MCF 10A (cell line): ENCODE measurements at places on chromosomes 4 and X. TPM values are rescaled to one million over a fixed set of nuclear protein-coding genes. Genes with fewer than 3 reads are reported as not detected.

SLC25A4 gene
- total RNA-seq: 18.8 and 18.9 TPM in 2 replicates

- H3K4me1 ChIP-seq: no peaks in the 10 kb centered on the region
- H3K27ac ChIP-seq: no peak overlapping the region
These were observed 44.4 kb downstream of the IL13RA2 start for GRCh38 chrX:114973013-114973412.

DNA sequence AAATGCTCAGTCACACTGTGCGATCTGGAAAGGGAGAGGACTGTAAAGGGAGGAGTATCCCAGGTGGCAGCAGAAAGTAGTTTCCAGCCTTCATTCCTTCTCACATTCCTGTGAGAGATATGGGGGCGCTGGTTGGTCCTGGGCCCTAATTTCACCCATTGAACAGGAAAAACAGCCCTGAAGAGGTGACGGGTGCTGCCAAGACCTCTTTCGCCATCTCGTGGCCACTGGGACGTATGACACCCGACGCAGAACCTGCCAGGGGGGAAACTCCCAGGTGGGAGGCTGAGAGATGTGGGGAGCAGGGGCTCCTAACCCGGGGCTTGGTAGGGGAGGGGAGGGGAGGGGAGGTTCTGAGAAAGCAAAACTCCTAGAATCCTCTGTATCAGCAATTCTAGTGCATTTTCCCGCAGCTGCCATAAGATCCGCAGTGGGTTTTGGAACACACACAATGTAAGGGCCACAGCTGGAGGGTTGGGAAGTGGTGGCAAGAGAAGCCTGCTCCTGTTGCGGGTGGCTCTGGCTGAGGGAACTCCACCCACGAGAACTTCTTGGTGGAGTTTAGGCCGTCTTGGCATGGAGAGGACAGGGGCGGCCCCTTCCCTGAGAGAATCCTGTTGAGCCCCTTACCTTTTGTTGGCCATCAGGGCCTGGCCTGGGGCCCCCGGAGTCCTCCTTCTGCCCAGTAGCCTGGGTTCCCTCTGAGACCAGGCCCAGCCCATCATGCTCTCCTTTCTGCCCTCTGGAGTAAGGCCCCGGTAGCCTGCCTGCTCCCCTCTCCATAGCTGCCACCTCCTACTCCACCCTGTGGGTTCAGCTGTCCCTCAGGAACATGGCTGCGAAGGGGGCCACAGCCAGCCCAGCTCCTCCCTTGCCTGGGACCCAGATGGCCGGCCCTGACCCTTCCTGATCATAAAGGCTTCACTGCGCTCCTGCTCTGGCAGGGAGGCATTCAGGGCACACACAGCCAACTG lies 134.1 kb downstream of the OR13H1 start:
- peaks cover 58% of the 10 kb centered on the region for H3K27me3 ChIP-seq
- no peaks in the 10 kb centered on the region for H3K4me1 ChIP-seq
- DNase-seq: peak; percentile 58
- H3K27ac ChIP-seq: no peak overlapping the region
- no peaks in the 10 kb centered on the region for H3K36me3 ChIP-seq
- H3K4me3 ChIP-seq: no peak overlapping the region

CD38 gene
- not detected in 2 replicates for total RNA-seq

GRCh38 chr4:36316607-36317006 lies 35.2 kb downstream of the DTHD1 start:
- H3K36me3 ChIP-seq: peaks cover 5% of the 10 kb centered on the region
- H3K4me3 ChIP-seq: no peak overlapping the region
- no peaks in the 10 kb centered on the region for H3K27me3 ChIP-seq
- no peak overlapping the region for H3K27ac ChIP-seq
- no peaks in the 10 kb centered on the region for H3K4me1 ChIP-seq

DNA sequence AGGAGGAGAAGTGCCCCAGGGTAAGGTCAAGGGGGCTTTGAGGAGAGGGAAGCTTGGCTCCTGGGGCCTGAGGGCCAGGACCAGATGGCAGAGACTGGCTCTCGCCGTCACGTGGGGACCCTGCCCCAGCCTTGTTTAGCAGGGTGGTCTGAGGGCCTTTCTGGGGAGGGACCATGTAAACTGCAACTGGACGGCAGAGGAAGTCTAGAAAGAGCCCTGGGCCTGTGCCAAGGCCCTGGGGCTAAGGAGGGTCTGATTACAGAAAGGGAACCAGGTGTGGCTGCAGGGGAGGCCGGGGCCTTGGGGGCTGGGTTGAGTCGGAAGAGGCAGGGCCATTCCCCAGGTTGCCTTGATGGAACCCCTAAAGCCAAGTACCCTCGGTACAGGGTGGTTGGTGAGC lies 1.8 kb upstream of the HGFAC start:
- H3K27ac ChIP-seq: no peak overlapping the region
- no peaks in the 10 kb centered on the region for H3K36me3 ChIP-seq
- H3K27me3 ChIP-seq: no peaks in the 10 kb centered on the region
- peaks cover 20% of the 10 kb centered on the region for H3K4me1 ChIP-seq

- no peaks in the 10 kb centered on the region for H3K27me3 ChIP-seq
- no peak overlapping the region for H3K4me3 ChIP-seq
- H3K4me1 ChIP-seq: peaks cover 7% of the 10 kb centered on the region
- DNase-seq: no peak
- H3K36me3 ChIP-seq: no peaks in the 10 kb centered on the region
These were observed 545.6 kb upstream of the LCORL start for GRCh38 chr4:18566970-18567799.

- H3K4me3 ChIP-seq: no peak overlapping the region
- DNase-seq: no peak
- H3K27ac ChIP-seq: no peak overlapping the region
- H3K4me1 ChIP-seq: no peaks in the 10 kb centered on the region
These were observed 306.7 kb downstream of the GBA3 start for GRCh38 chr4:22999419-22999818.

GRCh38 chr4:1759170-1759817 lies 33.8 kb upstream of the FGFR3 start:
- no peaks in the 10 kb centered on the region for H3K36me3 ChIP-seq
- H3K27ac ChIP-seq: no peak overlapping the region
- no peaks in the 10 kb centered on the region for H3K27me3 ChIP-seq
- H3K4me3 ChIP-seq: no peak overlapping the region
- peaks cover 6% of the 10 kb centered on the region for H3K4me1 ChIP-seq
- DNase-seq: no peak

DNA sequence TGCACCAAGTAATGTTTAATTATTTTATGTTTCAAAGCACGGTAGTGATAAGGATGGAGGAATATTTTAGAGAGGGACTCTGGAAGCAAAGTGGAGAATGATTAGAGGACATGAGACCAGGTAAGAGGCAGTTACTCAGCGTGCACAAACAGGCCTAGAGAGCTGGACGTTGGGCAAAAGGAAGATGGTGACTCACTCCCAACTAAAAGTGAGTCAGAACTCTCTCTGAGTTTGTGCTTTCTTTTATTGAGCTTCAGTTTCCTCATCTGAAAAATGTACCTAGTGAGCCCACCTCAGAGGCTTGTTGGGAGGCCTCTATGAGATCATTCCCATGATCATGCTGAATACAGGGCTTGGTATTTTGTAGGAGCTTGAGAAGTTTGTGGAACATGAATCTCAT lies 1.6 kb upstream of the ZC4H2 start:
- no peaks in the 10 kb centered on the region for H3K27me3 ChIP-seq
- DNase-seq: peak; percentile 70
- H3K27ac ChIP-seq: no peak overlapping the region
- no peak overlapping the region for H3K4me3 ChIP-seq

FRG2 gene
- total RNA-seq: not detected in 2 replicates

DNA sequence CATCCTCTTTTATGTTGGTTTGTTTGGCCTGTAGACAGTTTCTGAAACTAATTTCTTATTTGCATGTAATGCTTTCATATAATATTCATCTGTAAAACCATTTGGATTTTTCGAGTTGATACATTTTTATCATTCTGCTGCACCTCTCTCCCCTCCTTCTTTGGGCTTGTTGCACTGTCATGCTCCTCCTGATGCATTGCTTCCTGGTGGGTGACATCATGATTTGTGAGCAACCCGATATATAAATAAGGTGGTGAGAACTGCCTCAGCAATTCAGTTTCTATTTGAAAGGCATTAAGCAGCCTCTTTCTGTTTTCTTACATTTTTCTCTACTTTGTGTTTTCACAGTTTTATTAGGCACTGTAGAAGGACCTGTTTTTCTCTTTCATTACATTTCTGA lies 515.7 kb downstream of the RPA4 start:
- H3K4me3 ChIP-seq: no peak overlapping the region
- no peaks in the 10 kb centered on the region for H3K36me3 ChIP-seq
- peaks cover 6% of the 10 kb centered on the region for H3K4me1 ChIP-seq
- peak; percentile 27 for DNase-seq
- H3K27me3 ChIP-seq: peaks cover 44% of the 10 kb centered on the region

- H3K4me1 ChIP-seq: no peaks in the 10 kb centered on the region
- H3K27ac ChIP-seq: no peak overlapping the region
- H3K27me3 ChIP-seq: no peaks in the 10 kb centered on the region
- H3K36me3 ChIP-seq: no peaks in the 10 kb centered on the region
These were observed 624.7 kb upstream of the ZFP42 start for GRCh38 chr4:187370918-187371317.

XAGE2 gene
- not detected in 2 replicates for total RNA-seq

CAPN6 gene
- total RNA-seq: 0.37 TPM in 1 of 2 replicates, not detected in the other

DNA sequence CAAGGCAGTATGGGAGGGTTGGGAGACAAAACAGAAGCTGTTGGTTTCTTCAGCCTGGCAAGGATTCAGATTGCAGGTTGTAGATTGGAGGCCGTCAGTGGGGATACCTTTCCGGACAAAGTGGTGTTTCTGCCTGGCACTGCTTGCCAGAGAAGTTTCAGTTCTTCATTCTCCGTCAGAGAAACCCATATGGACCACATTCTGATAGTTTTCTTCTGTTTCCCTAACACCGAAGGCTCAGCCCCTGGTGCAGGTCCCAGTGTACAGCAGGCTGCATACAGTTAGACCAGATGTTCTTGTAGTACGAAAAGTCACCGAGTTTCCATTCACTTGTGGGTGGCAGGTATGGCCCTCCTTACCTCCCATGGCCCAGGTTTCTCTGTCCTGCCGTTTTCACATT lies 107.3 kb downstream of the PTTG2 start:
- H3K4me1 ChIP-seq: peaks cover 7% of the 10 kb centered on the region
- H3K27me3 ChIP-seq: no peaks in the 10 kb centered on the region
- no peak overlapping the region for H3K4me3 ChIP-seq

GRCh38 chr4:3234171-3235029 lies 14.6 kb upstream of the MSANTD1 start:
- no peak overlapping the region for H3K4me3 ChIP-seq
- no peak for DNase-seq
- no peaks in the 10 kb centered on the region for H3K27me3 ChIP-seq

DNA sequence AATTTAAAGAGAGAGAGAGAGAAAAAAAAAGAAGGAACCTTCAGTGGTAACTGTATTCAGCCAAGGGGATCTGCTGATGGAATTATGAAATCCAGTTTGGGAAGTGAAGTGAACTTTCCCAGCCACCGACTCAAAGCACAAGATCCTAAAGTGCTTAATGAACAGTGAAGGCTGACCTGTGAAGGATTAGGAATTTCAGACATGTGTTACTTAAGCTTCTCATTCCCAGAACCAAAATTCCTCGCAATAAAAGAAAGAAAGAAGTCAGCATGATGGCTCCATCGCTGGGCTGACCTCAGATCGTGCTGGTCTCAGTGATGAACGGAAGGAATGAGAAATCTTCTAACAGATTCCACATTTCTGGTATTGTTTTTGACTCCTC lies 135.2 kb downstream of the ARSF start:
- H3K27ac ChIP-seq: peak overlapping the region; percentile 84
- H3K27me3 ChIP-seq: no peaks in the 10 kb centered on the region
- H3K4me3 ChIP-seq: peak overlapping the region; percentile 55
- peaks cover 25% of the 10 kb centered on the region for H3K4me1 ChIP-seq
- DNase-seq: no peak

- no peaks in the 10 kb centered on the region for H3K4me1 ChIP-seq
- no peak overlapping the region for H3K4me3 ChIP-seq
- DNase-seq: no peak
These were observed 127.4 kb downstream of the HMX1 start for GRCh38 chr4:8744083-8744805.

DNA sequence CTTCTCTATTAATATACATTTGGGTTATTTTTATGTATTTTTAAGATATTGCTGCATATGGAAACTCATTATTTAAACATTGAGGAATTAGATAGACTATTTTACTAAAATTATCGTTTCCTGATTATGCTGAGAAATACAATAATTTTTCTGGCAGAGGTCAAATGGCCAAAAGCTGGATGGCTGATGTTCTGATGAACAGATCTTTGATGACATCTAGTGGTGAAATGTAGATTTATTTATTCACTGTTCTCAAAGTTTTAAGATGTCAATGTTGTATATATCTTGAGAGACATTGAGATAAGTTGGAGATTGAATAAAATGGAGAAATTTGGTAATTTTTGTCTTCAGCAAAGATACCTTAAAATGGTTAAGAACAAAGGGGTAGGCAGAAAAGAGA lies 96.2 kb downstream of the UGT8 start:
- peaks cover 25% of the 10 kb centered on the region for H3K27me3 ChIP-seq
- peak; percentile 49 for DNase-seq
- H3K36me3 ChIP-seq: no peaks in the 10 kb centered on the region
- no peak overlapping the region for H3K27ac ChIP-seq
- H3K4me1 ChIP-seq: no peaks in the 10 kb centered on the region

EPGN gene
- 96.9 and 129 TPM in 2 replicates for total RNA-seq

- H3K27ac ChIP-seq: peak overlapping the region; percentile 76
- H3K4me1 ChIP-seq: peaks cover 15% of the 10 kb centered on the region
- no peaks in the 10 kb centered on the region for H3K36me3 ChIP-seq
- H3K27me3 ChIP-seq: no peaks in the 10 kb centered on the region
These were observed 13.2 kb upstream of the CLDN24 start for GRCh38 chr4:183335369-183335940.

ACE2 gene
- total RNA-seq: not detected in 2 replicates

GRCh38 chrX:53357799-53358530 lies 64.5 kb downstream of the SMC1A start:
- H3K36me3 ChIP-seq: peaks cover 4% of the 10 kb centered on the region
- H3K27me3 ChIP-seq: peaks cover 61% of the 10 kb centered on the region
- no peaks in the 10 kb centered on the region for H3K4me1 ChIP-seq
- DNase-seq: no peak

DNA sequence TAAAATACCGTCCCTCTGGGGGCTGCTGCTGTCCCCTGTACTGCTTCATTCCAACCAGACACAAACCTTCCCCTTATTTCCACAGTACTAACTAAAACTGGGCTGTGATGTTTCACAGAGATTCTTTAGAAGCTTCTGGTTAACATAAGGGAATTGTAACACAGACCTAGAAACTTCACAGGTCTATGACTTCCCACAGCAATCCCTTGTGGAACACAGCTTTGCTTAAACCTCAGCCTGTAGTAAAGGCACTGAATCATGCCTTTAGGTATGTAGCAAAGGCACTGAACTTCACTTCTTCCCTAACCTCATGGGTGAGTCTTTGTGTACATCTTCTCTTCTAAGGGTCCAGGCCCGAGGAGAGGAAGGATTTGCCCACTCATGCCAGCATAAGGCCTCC lies 49.4 kb downstream of the SPINK2 start:
- no peaks in the 10 kb centered on the region for H3K27me3 ChIP-seq
- H3K36me3 ChIP-seq: peaks cover 4% of the 10 kb centered on the region
- no peak overlapping the region for H3K27ac ChIP-seq
- no peaks in the 10 kb centered on the region for H3K4me1 ChIP-seq
